Endodermal cell (in vitro differentiated cells): ENCODE measurements at places on chromosomes 13 and 19. TPM values are rescaled to one million over a fixed set of nuclear protein-coding genes. Genes with fewer than 3 reads are reported as not detected.

GRCh38 chr13:60501236-60501635 lies 104.2 kb downstream of the TDRD3 start:
- no peak for DNase-seq
- no peak overlapping the region for H3K27ac ChIP-seq
- H3K4me3 ChIP-seq: peak overlapping the region; percentile 12
- H3K36me3 ChIP-seq: peaks cover 37% of the 10 kb centered on the region

DNA sequence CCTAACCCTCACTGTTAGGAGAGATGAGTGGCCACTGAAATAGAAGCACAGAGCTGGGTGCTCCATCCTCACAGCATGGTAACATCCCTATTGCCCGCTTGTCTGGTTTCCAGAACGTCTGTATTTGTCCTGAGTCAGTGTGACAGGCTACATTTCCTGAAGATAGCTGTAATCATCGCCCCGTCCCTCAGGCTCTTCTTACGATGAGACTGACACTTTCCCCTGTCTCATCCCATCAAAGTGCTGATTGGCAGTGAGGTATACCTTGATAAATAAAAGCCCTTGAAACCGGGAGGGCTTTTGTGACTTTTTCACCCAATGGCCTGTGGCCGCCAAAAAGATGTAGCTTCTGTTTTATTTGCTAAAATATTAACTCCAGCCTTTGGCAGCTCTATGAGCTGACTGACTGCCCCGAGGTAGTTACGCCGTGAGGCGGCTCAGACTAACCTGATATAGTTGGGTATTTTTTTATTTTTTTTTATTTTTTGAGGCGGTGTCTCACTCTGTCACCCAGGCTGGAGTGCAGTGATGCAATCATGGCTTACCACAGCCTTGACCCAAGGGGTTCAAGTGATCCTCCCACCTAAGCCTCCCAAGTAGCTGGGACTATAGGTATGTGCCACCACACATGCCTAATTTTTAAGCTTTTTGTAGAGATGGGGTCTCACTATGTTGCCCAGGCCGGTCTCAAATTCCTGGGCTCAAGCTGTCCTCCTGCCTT lies 5.7 kb upstream of the LRRC4B start:
- no peaks in the 10 kb centered on the region for H3K27me3 ChIP-seq
- H3K4me3 ChIP-seq: no peak overlapping the region
- H3K4me1 ChIP-seq: no peaks in the 10 kb centered on the region
- no peak overlapping the region for H3K27ac ChIP-seq

DNA sequence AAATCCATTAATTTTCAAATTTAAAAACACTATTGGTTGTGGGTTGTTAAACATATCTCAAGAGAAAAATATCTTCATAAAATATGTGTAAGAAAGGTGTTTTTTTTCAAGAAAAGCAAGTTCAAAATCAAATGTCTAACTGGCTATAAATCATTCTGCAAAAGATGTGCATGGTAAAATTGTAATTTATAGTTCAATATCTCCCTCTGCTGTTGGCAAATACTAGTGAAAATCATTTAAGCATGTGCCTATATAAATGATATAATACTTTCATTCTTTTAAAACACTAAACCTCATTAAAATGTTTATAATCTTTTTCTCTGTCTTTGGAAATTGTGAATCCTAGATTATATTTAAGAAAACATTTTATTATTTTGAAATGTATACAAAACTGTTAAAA lies 17.2 kb upstream of the SLITRK6 start:
- DNase-seq: no peak
- H3K27ac ChIP-seq: no peak overlapping the region
- no peaks in the 10 kb centered on the region for H3K27me3 ChIP-seq
- H3K4me1 ChIP-seq: no peaks in the 10 kb centered on the region
- H3K4me3 ChIP-seq: no peak overlapping the region
- H3K36me3 ChIP-seq: no peaks in the 10 kb centered on the region

DNA sequence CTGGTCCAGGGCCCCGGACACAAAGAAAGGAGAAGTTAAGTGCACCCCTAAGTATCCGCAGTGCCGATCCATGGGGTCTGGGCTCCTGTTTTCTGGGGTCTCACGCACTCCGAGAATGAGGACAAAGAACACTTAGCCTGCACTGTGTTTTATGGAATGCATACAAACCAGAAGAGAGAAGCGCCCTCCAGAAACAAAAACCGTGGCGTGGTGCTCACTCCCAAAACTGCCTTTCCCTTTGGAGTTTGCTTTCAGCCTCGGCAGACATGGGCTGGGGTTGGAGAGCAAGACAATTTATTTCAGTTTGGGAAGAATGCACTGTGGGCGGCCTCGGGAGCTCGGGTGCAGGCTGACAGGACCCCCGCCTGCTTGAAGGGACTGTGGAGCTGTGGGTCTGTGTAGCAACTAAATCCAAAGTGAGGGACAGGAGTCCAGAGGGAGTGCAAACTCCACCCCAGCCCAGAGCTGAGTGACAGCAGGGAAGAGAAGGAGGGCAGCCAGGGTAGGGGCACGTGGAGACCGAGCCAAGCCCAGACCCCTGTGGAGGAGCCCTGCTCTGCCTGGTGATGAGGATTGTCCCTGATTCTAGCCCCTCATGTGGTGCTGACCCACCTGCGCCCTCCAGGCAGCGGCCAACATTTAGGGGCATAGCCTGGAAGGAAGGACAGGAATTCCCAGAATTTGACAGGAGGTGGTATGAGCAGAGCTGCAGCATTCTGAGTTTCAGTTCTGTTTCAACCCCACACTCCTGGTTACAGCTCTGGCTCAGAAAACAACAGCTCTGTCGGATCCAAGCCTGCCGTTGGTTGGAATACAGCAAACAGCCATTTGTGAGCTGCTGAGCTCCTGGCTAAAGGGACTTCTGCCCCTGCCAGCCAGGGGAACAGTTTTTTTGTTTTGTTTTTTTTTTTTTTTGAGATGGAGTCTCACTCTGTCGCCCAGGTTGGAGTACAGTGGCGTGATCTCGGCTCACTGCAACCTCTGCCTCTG lies 37.8 kb upstream of the POP4 start:
- DNase-seq: no peak
- no peaks in the 10 kb centered on the region for H3K36me3 ChIP-seq
- H3K27ac ChIP-seq: no peak overlapping the region
- no peak overlapping the region for H3K4me3 ChIP-seq
- H3K4me1 ChIP-seq: no peaks in the 10 kb centered on the region

- H3K27me3 ChIP-seq: no peaks in the 10 kb centered on the region
- H3K4me3 ChIP-seq: no peak overlapping the region
- no peaks in the 10 kb centered on the region for H3K4me1 ChIP-seq
- no peak overlapping the region for H3K27ac ChIP-seq
These were observed 36.0 kb upstream of the MCF2L start for GRCh38 chr13:112932971-112933370.

GRCh38 chr19:47609906-47610894 lies 1.3 kb downstream of the BICRA start:
- DNase-seq: peak; percentile 85
- H3K27me3 ChIP-seq: no peaks in the 10 kb centered on the region
- peak overlapping the region; percentile 88 for H3K27ac ChIP-seq
- H3K4me1 ChIP-seq: peaks cover 18% of the 10 kb centered on the region
- H3K4me3 ChIP-seq: peak overlapping the region; percentile 80

DNA sequence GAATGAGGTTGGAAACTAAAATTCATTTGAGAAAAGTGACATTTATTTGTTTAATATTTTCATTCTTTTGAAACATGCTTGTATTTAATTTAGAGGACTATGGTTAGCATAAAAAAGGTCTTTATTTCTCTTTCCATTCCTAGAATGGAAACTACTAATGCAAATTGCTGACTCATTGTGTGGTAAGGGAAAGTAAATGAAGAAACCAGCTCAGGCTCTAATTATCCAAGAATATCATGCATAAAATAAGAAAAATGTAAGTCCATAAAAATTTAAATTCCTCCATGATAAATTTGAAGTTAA lies 777.0 kb upstream of the SLITRK1 start:
- no peak overlapping the region for H3K27ac ChIP-seq
- H3K4me1 ChIP-seq: no peaks in the 10 kb centered on the region
- no peaks in the 10 kb centered on the region for H3K36me3 ChIP-seq
- no peaks in the 10 kb centered on the region for H3K27me3 ChIP-seq
- no peak overlapping the region for H3K4me3 ChIP-seq
- DNase-seq: no peak

- H3K27ac ChIP-seq: no peak overlapping the region
- no peaks in the 10 kb centered on the region for H3K36me3 ChIP-seq
- H3K27me3 ChIP-seq: no peaks in the 10 kb centered on the region
- no peak for DNase-seq
These were observed 271.4 kb downstream of the NALCN start for GRCh38 chr13:101144808-101145419.

- DNase-seq: peak; percentile 9
- peaks cover 64% of the 10 kb centered on the region for H3K36me3 ChIP-seq
- H3K4me1 ChIP-seq: no peaks in the 10 kb centered on the region
- H3K4me3 ChIP-seq: no peak overlapping the region
- no peaks in the 10 kb centered on the region for H3K27me3 ChIP-seq
- no peak overlapping the region for H3K27ac ChIP-seq
These were observed 10.6 kb downstream of the TFDP1 start for GRCh38 chr13:113595131-113595530.

- H3K4me1 ChIP-seq: peaks cover 2% of the 10 kb centered on the region
- H3K4me3 ChIP-seq: no peak overlapping the region
- no peak for DNase-seq
- peaks cover 26% of the 10 kb centered on the region for H3K36me3 ChIP-seq
These were observed 6.2 kb downstream of the ZC3H4 start for GRCh38 chr19:47107202-47107952.

DNA sequence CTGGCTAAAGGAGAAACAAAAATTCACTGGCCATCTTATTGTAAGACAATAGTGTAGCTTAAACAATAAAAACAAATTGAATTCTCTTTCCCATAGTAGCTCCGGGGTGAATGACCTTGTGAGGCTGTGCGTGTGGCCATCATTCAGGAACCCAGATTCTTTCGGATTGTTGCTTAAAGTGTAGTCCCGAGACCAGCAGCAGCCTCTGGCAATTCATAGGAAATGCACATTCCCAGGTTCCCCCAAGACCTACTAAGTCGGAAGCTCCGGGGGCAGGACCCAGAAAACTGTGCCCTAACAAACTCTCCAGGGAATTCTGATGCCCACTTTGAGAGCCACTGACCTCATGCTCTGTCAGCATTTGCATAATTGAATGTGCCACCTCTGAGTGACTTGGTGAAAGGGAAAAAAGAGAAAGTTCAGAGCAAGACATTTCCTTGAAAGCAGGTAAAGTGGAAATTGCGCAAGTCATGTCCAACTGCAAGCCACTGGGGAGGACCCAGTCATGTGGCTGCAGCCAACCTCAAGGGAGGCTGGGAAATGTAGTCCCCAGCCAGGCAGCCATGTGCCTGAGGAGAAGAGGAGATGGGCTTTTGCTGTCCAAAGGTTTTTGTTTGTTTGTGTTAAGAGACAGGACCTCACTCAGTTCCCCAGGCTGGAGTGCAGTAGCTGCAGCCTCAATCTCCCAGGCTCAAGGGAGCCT lies 50.7 kb upstream of the PNMA8B start:
- no peak overlapping the region for H3K4me3 ChIP-seq
- no peaks in the 10 kb centered on the region for H3K36me3 ChIP-seq
- no peak overlapping the region for H3K27ac ChIP-seq
- no peaks in the 10 kb centered on the region for H3K27me3 ChIP-seq
- DNase-seq: peak; percentile 86

DNA sequence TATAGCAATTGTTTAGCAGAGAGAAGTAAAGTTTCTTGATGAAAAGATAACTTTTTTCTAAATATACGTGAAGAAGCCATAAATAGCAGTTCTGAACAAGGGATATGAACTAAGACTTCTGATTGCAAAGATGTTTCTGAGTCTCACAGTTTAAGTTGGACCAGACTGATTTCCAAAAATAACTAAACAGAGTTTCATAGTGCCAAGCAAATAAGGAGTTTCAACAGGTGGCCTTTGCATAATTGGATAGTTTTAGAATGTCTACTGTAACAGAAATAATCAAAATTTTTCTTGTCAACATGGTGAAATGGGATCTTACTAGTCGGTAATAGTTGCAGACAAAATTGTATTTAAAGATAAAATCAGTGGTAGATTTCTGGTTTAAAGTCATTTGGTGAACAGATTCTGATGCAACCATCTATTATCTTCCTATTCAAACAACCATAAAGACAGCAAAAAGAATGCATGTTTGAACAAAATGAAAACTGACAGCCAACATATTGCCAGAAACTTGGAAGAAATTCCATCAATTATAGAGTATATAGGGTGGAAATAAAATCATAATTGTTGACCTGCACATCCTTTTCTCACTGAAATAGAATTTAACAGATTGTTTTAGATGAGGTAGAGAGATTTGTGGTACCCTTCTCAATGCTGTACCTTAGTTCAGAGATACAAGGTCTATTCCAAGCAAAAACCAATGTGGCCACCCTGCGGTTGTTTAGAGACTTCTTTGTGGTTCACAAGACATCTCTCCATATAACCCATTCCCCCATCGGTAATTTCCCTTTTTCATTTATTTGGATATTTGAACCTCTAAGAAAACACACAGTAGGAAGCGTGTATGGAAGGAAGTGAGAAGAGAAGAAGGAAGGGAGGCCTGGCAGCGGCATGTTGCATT lies 275.3 kb downstream of the COG6 start:
- H3K36me3 ChIP-seq: no peaks in the 10 kb centered on the region
- no peak overlapping the region for H3K27ac ChIP-seq
- H3K4me3 ChIP-seq: no peak overlapping the region
- DNase-seq: no peak
- no peaks in the 10 kb centered on the region for H3K4me1 ChIP-seq

- peaks cover 19% of the 10 kb centered on the region for H3K4me1 ChIP-seq
- no peaks in the 10 kb centered on the region for H3K27me3 ChIP-seq
- H3K36me3 ChIP-seq: no peaks in the 10 kb centered on the region
These were observed 321.8 kb upstream of the NBEA start for GRCh38 chr13:34620074-34620850.

DNA sequence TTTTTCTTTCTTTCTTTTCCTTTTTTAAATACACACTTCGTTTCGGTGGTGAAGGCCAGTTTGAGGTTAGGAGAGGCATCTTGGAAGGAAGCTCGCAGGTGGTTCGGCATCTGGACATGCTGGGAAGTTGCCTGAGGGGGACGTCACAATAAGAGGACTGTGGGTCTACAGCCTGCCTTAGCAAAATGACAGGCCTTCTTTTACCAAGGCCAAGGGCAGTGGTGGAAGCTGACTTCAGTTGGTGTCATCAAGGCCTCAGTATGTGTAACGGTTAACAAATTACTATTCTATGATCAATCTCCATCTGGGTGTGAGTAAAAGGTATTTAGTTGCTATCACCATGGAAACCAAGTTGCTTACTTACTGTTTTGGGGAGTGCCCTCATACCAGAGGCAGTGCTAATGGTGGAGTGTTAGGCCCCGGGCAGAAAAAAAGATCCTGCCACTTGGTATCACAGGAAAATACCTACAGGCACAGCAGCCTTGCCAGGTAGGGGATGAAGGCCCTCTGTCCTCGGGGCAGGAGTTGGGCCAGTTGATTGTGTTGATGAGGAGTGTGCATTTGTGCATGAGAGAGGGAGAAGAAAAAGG lies 10.3 kb downstream of the ACTN4 start:
- H3K4me3 ChIP-seq: peak overlapping the region; percentile 48
- peaks cover 67% of the 10 kb centered on the region for H3K36me3 ChIP-seq
- peaks cover 24% of the 10 kb centered on the region for H3K4me1 ChIP-seq
- peak overlapping the region; percentile 50 for H3K27ac ChIP-seq
- H3K27me3 ChIP-seq: no peaks in the 10 kb centered on the region

The RINL gene
- 3.7 and 4.8 TPM in 2 replicates for total RNA-seq

The TYROBP gene
- not detected in 2 replicates for total RNA-seq

The ZSCAN4 gene
- not detected in 3 replicates for total RNA-seq

The TINCR gene
- 1.1 to 1.2 TPM (median 1.2 TPM) in 3 replicates for total RNA-seq

The ERFL gene
- 0.13 and 0.29 TPM in 2 replicates for total RNA-seq

The SOX1 gene
- not detected in 3 replicates for total RNA-seq
